CD4-positive, alpha-beta T cell treated with Interferon gamma for 1 hour (primary cell): ENCODE measurements at places on chromosomes 6 and 20.

DNA sequence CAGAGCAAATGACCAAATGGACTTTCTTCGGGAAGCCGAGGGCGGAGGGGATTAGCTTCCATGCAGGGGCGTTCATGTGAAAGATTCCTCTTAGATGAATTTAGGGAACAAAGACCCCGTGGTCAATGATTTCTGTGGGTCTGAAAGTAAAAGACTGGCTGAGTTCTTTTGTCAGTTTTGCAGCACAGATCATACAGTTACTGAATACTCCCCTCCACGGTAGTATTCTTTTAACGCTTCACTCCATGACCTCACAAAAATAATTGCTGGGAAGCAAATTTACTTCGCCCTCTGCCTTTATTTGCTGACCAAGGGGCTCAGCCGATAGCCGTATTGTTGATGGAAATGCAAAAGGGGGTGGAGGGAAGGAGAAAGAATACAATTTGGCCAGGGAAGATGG, 86.0 kb upstream of the SALL4 start:
- DNase-seq = no peak

DNA sequence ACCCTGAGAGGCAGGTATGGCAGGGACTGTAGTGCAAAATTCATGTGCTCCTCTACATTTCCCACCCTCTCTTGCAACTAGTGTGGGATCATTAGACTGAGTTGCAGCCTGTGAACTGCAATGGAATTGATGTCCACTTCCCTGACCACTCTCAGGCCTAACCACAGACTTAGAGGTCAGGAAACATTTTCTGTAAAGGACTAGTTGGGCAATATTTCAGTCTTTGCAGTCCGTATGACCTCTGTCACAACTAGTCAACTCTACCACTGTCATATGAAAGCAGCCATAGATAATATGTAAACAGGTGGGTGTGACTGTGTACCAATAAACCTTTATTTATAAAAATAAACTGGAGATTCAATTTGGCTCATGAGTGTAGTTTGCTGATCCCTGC, 134.4 kb upstream of the TOP1 start:
- no peak for DNase-seq

- DNase-seq = no peak
These were observed 603.8 kb downstream of the FRK start for GRCh38 chr6:115456848-115457247.

- DNase-seq = peak; percentile 78
These were observed 20.3 kb upstream of the HLA-DRB1 start for GRCh38 chr6:32609731-32610640.

DNA sequence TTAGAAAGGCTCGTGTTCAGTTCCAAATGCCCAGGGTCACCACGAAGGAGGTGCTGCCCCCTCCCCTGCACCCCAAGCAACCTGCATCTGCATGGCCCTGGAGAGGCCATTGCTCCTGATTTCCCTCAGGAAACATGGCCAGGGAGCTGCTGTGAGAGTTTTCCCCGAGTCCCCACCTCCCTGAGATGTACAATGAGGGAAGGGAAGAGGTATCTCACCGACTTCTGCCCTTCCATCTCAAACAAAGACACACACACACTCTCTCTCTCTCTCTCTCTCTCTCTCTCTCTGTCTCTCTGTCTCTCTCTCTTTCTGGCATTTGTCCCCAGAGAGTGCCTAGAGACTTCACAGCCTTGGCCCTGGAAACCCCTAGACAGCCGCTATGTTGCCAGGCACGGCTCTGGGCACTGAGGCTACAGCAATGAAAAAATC, 120.4 kb downstream of the MRPL14 start:
- DNase-seq = no peak

- no peak for DNase-seq
These were observed 42.5 kb downstream of the MAN1A1 start for GRCh38 chr6:119307056-119307455.

GRCh38 chr6:105235155-105235554, 55.3 kb upstream of the POPDC3 start:
- no peak for DNase-seq

DNA sequence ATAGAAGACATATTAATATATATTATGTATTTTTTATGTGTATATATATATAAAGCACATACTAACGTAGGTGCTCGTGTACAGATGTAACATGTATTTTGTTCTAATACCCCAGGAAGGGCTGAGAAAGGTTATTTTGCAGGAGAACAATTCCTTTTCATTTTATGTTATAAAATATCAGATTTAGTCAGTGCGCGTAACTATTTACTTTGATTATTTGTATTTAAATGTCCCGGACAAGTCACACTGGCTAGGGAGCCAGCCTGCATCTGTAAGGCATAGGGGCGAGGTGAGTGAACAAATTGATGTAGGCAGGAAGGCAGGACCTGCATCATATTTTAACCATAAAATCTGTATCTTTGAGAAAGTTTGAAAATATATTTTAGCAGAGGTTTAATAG, 74.1 kb downstream of the BMP7 start:
- no peak for DNase-seq

GRCh38 chr20:47008842-47009518, 114.3 kb downstream of the EYA2 start:
- no peak for DNase-seq

GRCh38 chr6:124567401-124567800, 394.8 kb upstream of the RNF217 start:
- DNase-seq = no peak

DNA sequence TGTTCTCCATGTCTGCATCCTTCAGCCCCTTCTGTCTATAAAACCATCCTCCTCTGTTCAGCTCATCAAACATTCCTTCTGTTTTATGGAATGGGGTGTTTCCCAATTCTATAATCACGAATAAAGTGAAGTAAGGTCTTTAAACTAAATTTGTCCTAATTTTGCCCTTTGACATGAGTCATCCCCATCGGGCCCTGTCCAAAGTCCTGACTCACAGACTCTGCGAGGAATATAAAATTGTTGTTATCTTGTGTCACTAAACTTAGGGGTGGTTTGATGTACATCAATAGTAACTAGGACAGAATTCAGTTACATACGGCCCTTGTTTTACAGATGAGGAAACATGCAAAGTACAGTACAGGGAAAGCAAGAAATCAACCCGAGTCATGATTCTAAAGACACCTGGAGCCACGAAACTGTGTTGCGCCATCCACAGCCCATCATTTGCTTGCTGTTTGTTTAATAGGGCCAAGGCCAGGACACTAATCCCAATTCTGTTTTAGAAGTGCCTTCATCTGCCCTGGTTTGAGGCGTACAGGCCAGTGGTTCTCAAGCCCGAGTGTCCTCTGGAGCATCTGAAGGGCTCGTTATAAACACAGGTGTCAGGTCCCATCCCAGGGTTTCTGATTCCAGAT, 2.8 kb downstream of the ACSS1 start:
- DNase-seq = no peak

DNA sequence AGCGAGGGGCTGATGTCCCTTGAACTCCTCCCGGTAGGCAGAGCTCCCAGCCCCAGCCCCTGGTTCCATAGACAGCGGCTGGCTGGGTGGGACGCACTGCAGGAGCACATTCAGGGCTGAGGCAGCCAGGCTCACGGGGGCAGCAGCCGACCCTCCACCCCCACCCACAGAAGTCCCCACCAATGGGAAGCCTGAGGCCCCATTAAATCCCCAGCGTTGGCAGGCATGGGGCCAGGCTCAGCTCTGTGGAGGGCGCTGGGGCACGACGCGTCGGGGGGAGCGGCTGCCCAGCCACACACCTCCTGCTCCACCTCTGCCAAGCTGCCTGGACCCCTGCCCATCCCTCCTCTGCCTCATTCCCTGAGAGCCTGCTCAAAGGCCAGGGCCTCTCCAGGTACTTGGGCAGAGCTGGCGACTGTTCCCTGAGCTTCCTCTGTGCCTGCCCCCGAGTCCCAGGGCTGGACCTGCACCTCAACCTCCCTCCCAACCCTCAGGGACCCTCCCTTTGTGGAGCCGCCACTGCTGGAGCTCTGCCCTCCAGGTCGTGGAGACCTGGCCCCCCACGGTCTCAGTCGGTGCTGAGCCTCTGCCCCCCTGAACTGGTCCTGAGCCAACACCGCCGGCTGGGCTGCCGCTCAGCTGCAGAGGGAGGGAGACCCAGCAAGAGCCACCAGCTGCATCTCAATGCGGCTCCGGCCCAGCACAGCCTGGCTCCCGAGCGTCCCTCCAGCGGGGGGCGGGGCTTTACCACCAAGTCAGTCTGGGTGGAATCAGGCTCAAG, 9.1 kb downstream of the CHRNA4 start:
- no peak for DNase-seq

GRCh38 chr6:41072836-41073202, at the start of gene NFYA:
Gene NFYA, plus strand, starts transcription at chr6:41072974. Its CDS starts 6,116 bp downstream, at chr6:41079090.
- DNase-seq = no peak

DNA sequence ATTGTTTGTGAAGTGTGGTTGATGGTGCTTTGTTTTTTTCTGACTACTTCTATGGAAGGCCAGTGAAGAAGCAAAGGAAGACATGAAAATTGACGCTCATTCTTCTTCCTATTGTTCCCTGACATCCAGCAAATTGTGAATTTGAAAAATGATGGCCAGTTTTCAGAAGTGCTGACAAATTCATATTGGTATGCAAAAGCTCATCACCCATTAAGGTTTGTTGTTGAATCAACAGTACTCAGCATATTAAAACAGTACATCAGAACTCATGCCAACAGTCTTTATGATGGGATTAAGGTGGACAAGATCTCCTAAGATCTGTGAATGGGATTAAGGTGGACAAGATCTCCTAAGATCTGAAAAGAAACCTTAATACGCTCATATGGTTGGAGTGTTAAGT, 1.0 kb upstream of the MTG2 start:
- DNase-seq = no peak

DNA sequence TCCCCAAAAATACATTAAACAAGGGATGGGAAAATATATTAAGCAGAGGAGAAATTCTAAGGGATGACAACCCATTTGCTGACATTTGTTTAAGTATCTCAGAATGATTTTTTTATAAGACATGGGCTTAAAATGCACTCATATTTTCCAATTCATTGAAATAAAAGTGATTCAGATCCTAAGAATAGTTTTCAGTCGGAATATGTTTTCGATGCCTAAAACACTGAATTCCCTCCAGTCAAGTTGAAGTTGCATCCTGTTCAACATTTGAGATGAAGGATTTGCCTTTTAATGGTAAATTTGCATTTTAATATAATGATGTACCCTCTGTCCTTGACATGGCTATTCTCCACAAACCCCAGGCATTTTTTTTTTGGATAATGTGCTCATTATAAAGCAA, 79.3 kb downstream of the PTCHD4 start:
- no peak for DNase-seq

DNA sequence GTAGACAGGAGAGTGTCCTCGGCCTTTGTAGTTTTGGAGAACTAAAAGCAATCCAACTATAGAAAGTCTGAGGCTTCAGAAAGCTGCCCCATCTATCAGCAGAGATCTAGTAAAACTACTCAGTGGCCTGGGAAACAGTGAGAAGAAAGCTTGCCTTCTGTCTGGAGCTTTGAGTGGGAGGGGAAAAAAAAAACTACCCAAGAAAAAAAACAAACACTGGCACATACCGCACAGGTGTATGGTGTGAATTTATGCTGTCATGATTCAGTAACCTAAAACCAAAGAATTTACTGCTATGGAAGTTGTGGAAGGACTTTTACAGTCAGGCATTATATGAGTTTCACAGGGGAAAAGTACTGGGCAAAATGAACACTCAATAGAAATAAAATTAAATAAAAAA, 280.5 kb downstream of the ADGRB3 start:
- no peak for DNase-seq

DNA sequence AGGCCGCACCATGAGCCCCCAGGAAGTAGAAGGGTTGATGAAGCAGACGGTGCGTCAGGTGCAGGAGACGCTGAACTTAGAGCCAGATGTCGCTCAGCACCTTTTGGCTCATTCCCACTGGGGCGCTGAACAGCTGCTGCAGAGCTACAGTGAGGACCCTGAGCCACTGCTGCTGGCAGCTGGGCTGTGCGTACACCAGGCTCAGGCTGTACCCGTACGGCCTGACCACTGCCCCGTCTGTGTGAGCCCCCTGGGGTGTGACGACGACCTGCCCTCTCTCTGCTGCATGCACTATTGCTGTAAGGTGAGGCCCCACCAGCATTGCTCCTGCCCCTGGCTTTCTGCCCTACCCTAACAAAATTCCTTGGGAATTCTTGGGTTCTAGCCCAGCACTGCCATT, 13.1 kb downstream of the DNPH1 start:
- no peak for DNase-seq

- no peak for DNase-seq
These were observed 15.7 kb upstream of the MRAP2 start for GRCh38 chr6:84017709-84018452.

GRCh38 chr6:84526631-84527030, 237.8 kb downstream of the TBX18 start:
- no peak for DNase-seq

- no peak for DNase-seq
These were observed 676.2 kb downstream of the HDGFL1 start for GRCh38 chr6:23245572-23245971.

- DNase-seq = no peak
These were observed 5.5 kb downstream of the HLA-DQA1 start for GRCh38 chr6:32642720-32643106.
